ENCODE measurements at places on chromosomes 4 and X. TPM values are rescaled to one million over a fixed set of nuclear protein-coding genes. Genes with fewer than 3 reads are reported as not detected.

ZFP92 gene
- total RNA-seq: 0.71 TPM

SHROOM3 gene
- 20.5 TPM for total RNA-seq

EXOC1L gene
- not detected for total RNA-seq

CD40LG gene
- total RNA-seq: not detected

FAM241A gene
- total RNA-seq: 3.7 TPM

DDX60 gene
- 11.4 TPM for total RNA-seq

CYLC1 gene
- not detected for total RNA-seq

DMD gene
- 183 TPM for total RNA-seq

SHOX gene
- total RNA-seq: not detected

MAOB gene
- 35.3 TPM for total RNA-seq

ADH6 gene
- total RNA-seq: not detected

PDE6B gene
- 2.6 TPM for total RNA-seq

CBR4 gene
- total RNA-seq: 13.4 TPM

DSPP gene
- total RNA-seq: not detected

IL13RA2 gene
- not detected for total RNA-seq

SMPX gene
- total RNA-seq: 23.4 TPM

CCSER1 gene
- total RNA-seq: 4.2 TPM

GYPE gene
- total RNA-seq: 0.71 TPM

TECRL gene
- not detected for total RNA-seq

Data from sigmoid colon (tissue), 7 donors.